ENCODE measurements at places on chromosomes 16 and 17.
A peak's percentile ranks its signal among the peaks of the same experiment; 100 is the strongest.

DNA sequence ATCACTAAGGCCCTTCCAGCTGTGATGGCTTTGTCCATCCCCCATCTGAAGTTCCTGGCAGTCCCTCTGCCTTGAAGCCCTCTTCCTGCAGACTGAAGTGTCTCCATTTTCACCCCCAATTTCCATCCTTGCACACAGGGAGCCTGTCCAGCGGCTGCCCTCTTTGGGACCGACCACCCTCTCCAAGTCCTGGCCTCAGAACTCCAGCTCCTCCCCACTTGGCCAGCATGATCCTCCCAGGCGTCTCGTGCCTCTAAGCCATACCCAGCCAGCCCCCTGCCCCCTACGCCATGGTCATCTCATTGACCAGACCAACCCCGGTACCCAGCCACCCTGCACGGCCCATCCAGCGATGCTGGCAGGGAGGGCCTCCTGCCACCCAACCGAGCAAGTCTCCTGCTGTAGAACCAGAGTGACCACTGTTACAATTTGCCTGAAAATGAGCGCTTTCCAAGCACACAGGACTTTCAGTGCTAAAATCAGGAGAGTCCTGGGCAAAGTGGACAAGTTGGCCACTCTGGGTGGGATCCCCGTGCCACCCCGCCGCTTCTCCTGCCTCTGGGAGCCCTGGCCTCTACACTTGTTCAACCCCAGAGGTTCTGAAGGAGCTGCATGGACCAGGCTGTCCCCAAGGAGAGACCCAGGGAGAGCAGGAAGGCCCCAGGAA is 362.0 kb downstream of the SEC14L1 start:
- no peaks in the 10 kb centered on the region for H3K4me1 ChIP-seq
- H3K36me3 ChIP-seq: peaks cover 10% of the 10 kb centered on the region
- H3K4me3 ChIP-seq: no peak overlapping the region
- no peaks in the 10 kb centered on the region for H3K27me3 ChIP-seq
- H3K27ac ChIP-seq: no peak overlapping the region

- DNase-seq: no peak
- peaks cover 44% of the 10 kb centered on the region for H3K36me3 ChIP-seq
- no peaks in the 10 kb centered on the region for H3K27me3 ChIP-seq
- no peak overlapping the region for H3K27ac ChIP-seq
- no peak overlapping the region for H3K4me3 ChIP-seq
Observed at GRCh38 chr16:11726008-11726407, 16.6 kb downstream of the TXNDC11 start.

- peaks cover 3% of the 10 kb centered on the region for H3K27me3 ChIP-seq
- H3K27ac ChIP-seq: no peak overlapping the region
- peaks cover 3% of the 10 kb centered on the region for H3K36me3 ChIP-seq
- no peak overlapping the region for H3K4me3 ChIP-seq
Observed at GRCh38 chr17:78650093-78650715, 73.0 kb upstream of the DNAH17 start.

- no peak for DNase-seq
- H3K27ac ChIP-seq: no peak overlapping the region
- peaks cover 1% of the 10 kb centered on the region for H3K4me1 ChIP-seq
- no peaks in the 10 kb centered on the region for H3K27me3 ChIP-seq
- peaks cover 25% of the 10 kb centered on the region for H3K36me3 ChIP-seq
Observed at GRCh38 chr17:61970030-61970429, 42.2 kb upstream of the INTS2 start.

DNA sequence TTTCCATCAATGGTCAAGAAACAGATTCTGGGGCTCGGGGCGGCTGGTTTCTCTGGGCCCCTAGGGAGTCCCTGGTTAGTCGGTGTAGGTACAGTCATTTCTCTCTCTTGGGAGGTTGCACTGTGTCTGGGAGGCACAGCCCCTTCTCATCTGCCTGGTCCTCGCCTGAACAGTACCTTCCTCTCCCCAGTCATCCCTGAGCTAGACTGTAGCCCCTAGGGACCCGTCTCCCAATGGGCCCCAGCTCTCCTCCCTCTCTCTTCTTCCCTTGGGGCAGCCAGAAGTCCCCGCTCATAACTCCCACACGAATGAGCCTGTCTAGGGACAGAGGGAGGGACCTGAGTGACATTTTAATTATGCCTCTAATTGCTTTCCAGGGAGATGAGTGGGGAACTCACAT is 20.2 kb upstream of the CPSF4L start:
- no peaks in the 10 kb centered on the region for H3K4me1 ChIP-seq
- H3K36me3 ChIP-seq: no peaks in the 10 kb centered on the region
- no peak for DNase-seq
- H3K4me3 ChIP-seq: no peak overlapping the region
- no peaks in the 10 kb centered on the region for H3K27me3 ChIP-seq

DNA sequence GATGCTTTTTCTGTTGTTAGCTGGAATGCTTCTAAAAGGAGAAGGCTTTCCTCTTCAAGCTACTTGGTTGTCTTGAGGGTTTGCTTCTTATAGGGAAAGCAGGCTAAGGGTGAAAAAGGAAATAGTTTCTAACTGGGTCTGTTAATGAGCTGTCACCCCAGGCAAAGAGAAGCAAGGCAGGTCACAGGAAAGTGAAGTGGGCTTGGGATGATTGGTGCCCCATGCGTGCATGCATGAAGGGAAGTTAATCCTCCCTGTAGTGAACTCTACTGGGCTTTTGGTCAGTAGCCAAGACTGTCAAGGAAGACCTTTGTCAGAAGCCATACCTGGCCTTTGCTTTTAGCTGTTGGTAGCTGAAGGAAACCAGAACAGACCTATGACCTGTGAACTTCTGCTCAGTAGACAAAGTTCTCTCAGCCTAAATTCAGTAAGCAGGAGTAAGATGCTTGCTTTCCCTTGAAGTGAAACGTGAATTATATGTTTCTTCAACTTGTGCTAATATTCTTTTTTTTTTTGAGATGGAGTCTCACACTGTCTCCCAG is 16.5 kb downstream of the TENT4B start:
- no peak overlapping the region for H3K4me3 ChIP-seq
- no peaks in the 10 kb centered on the region for H3K27me3 ChIP-seq
- H3K27ac ChIP-seq: no peak overlapping the region
- H3K36me3 ChIP-seq: peaks cover 6% of the 10 kb centered on the region

DNA sequence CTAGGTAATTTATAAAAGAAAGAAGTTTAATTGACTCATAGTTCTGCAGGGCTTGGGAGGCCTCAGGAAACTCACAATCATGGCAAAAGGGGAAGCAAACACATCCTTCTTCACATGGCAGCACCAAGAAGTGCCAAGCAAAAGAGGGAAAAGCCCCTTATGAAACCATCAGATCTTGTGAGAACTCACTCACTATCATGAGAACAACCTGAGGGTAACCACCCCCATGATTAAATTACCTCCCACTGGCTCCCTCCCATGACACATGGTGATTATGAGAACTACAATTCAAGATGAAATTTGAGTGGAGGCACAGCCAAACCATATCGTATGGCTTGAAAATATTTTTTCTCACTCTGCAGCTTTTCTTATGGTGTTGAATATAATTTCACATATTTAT is 151.7 kb downstream of the ANKFN1 start:
- H3K4me3 ChIP-seq: no peak overlapping the region
- no peaks in the 10 kb centered on the region for H3K36me3 ChIP-seq
- no peak for DNase-seq
- H3K27ac ChIP-seq: no peak overlapping the region
- no peaks in the 10 kb centered on the region for H3K4me1 ChIP-seq
- peaks cover 2% of the 10 kb centered on the region for H3K27me3 ChIP-seq

GRCh38 chr17:9166788-9167187 is 145.5 kb downstream of the NTN1 start:
- no peaks in the 10 kb centered on the region for H3K36me3 ChIP-seq
- no peak overlapping the region for H3K27ac ChIP-seq
- no peaks in the 10 kb centered on the region for H3K4me1 ChIP-seq

GRCh38 chr17:64260886-64261285 is 2.2 kb downstream of the TEX2 start:
- DNase-seq: no peak
- H3K27me3 ChIP-seq: no peaks in the 10 kb centered on the region
- peak overlapping the region; percentile 31 for H3K27ac ChIP-seq

- peaks cover 53% of the 10 kb centered on the region for H3K27me3 ChIP-seq
- H3K27ac ChIP-seq: no peak within 1 kb of the TSS
- peaks cover 12% of the 10 kb centered on the region for H3K4me1 ChIP-seq
- H3K4me3 ChIP-seq: no peak within 1 kb of the TSS
- no peaks in the 10 kb centered on the region for H3K36me3 ChIP-seq
Observed at GRCh38 chr17:50532452-50533024, at the start of gene EPN3. EPN3 (plus strand) TSS chr17:50532735; CDS start chr17:50536557, 3,822 bp downstream.

DNA sequence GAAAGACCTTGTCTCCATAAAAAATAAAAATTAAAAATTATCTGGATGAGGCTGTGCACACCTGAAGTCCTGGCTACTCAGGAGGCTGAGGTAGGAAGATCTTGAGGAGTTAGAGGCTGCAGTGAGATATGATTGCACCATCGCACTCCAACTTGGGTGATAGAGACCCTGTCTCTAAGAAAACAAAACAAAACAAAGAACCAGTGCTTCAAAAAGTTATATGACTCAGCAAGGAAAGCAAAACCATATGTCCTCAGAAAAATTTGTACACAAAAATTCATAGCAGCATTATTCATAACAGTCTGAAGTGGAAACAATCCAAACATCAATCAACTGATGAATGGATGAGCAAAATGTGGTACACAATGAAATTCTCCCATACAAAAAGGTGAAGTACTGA is 48.9 kb downstream of the SLFN5 start:
- no peak for DNase-seq
- peaks cover 31% of the 10 kb centered on the region for H3K4me1 ChIP-seq
- H3K27me3 ChIP-seq: no peaks in the 10 kb centered on the region
- no peak overlapping the region for H3K4me3 ChIP-seq
- H3K36me3 ChIP-seq: peaks cover 4% of the 10 kb centered on the region

- no peak overlapping the region for H3K4me3 ChIP-seq
- H3K27ac ChIP-seq: no peak overlapping the region
- H3K27me3 ChIP-seq: no peaks in the 10 kb centered on the region
- DNase-seq: no peak
- peaks cover 15% of the 10 kb centered on the region for H3K4me1 ChIP-seq
- peaks cover 15% of the 10 kb centered on the region for H3K36me3 ChIP-seq
Observed at GRCh38 chr17:65913326-65913850, 278.5 kb downstream of the CEP112 start.

DNA sequence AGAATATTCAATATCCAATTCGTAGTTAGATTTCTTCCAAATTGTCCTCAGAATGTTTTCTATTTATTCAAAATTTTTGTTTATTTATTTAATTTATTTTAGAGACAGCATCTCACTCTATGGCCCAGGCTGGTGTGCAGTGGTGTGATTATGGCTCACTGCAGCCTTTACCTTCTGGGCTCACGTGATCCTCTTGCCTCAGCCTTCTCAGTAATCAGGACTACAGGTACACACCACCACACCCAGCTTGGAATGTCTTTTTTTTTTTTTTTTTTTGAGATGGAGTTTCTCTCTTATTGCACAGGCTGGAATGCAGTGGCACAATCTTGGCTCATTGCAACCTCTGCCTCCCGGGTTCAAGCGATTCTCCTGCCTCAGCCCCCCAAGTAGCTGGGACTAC is 3.5 kb upstream of the DRG2 start:
- peaks cover 19% of the 10 kb centered on the region for H3K4me1 ChIP-seq
- no peak overlapping the region for H3K4me3 ChIP-seq
- DNase-seq: no peak
- H3K27me3 ChIP-seq: peaks cover 5% of the 10 kb centered on the region
- H3K27ac ChIP-seq: no peak overlapping the region
- H3K36me3 ChIP-seq: no peaks in the 10 kb centered on the region

DNA sequence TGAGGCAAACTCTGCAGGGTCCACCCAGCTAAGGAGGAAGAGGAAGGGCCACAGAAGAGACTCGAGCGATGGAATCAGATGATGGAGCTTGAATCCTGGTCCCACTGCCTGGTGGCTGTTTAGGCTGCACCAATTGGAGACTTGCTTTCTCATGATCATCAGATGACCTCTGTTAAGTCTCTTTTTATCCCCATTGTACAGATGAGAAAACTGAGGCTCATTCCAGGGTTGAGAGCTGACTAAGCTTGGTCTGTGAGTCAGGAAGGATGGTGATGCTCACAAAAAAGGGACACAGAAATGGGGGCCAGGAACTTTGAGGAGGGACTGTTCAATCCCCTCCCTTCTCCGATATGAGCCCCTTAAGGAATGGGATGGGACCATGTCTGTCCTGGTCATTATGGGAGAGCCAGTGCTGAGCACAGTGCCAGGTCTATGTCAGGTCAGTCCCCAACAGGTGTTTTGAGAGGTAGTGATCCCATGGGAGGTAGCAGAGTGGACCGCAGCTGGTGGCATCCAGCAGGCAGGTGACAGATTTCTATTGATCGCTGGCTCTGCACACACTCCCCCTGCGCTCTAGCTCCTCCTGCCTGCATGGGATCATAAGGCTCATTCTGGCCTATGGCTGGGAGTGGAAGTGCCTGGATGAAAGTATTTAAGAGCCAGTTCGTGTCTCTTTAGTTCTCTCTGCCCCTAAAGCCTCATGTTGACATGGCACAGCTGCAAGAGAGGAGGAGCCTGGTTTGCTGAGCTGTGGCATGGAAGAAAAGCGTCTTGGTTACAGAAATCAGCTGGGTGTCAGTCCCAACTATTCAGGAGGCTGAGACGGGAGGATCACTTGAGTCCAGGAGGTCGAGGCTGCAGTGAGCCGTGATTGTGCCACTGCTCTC is 27.2 kb downstream of the SNX20 start:
- H3K27me3 ChIP-seq: no peaks in the 10 kb centered on the region
- no peaks in the 10 kb centered on the region for H3K36me3 ChIP-seq
- DNase-seq: no peak
- H3K4me3 ChIP-seq: no peak overlapping the region
- H3K27ac ChIP-seq: no peak overlapping the region

- no peaks in the 10 kb centered on the region for H3K36me3 ChIP-seq
- no peak overlapping the region for H3K27ac ChIP-seq
- no peak overlapping the region for H3K4me3 ChIP-seq
- no peaks in the 10 kb centered on the region for H3K4me1 ChIP-seq
Observed at GRCh38 chr16:9791556-9791955, 390.7 kb downstream of the GRIN2A start.

- peak overlapping the region; percentile 32 for H3K27ac ChIP-seq
- peaks cover 53% of the 10 kb centered on the region for H3K4me1 ChIP-seq
- H3K4me3 ChIP-seq: peak overlapping the region; percentile 85
- no peaks in the 10 kb centered on the region for H3K27me3 ChIP-seq
- peaks cover 15% of the 10 kb centered on the region for H3K36me3 ChIP-seq
- DNase-seq: no peak
Observed at GRCh38 chr16:30395992-30396585, 869 bp downstream of the ZNF48 start.

DNA sequence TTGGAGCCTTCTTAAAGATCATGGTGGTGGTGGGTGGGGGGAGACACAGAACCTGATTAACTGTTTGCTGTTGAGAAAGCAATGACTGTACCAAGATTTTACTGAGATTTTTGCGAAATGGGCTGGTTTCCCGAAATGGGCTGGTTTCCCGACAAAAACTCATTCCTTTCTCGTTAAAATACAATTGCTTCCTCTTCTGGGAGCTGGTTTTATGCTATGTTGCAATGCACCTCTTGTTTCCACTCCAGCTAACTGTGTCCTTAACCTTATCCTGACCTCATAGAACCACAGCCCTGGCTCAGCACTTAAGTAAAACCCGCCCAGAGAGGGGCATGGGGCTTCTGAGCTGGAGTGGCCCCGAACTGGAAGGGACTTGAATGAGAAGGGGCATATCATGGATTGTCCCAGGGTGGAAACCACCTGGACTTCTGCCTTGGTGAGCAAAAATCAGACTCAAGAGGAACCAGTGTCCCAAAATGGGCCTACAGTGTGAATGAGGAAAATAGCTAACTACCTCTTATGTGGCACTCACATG is 20.9 kb downstream of the FAM20A start:
- DNase-seq: no peak
- H3K36me3 ChIP-seq: no peaks in the 10 kb centered on the region
- no peaks in the 10 kb centered on the region for H3K4me1 ChIP-seq
- H3K27me3 ChIP-seq: peaks cover 4% of the 10 kb centered on the region
- no peak overlapping the region for H3K27ac ChIP-seq

- no peak for DNase-seq
- peaks cover 2% of the 10 kb centered on the region for H3K27me3 ChIP-seq
- H3K27ac ChIP-seq: no peak overlapping the region
- no peaks in the 10 kb centered on the region for H3K36me3 ChIP-seq
- no peak overlapping the region for H3K4me3 ChIP-seq
Observed at GRCh38 chr16:88355389-88356123, 27.2 kb upstream of the ZNF469 start.

Data from activated naive CD8-positive, alpha-beta T cell treated with anti-CD3 and anti-CD28 coated beads, Interleukin-2, amount 50 U/mL, for 24 hours (primary cell).